ENCODE measurements at places on chromosomes 11 and 22. TPM values are rescaled to one million over a fixed set of nuclear protein-coding genes. Genes with fewer than 3 reads are reported as not detected.

Gene PRR33
- not detected for total RNA-seq

DNA sequence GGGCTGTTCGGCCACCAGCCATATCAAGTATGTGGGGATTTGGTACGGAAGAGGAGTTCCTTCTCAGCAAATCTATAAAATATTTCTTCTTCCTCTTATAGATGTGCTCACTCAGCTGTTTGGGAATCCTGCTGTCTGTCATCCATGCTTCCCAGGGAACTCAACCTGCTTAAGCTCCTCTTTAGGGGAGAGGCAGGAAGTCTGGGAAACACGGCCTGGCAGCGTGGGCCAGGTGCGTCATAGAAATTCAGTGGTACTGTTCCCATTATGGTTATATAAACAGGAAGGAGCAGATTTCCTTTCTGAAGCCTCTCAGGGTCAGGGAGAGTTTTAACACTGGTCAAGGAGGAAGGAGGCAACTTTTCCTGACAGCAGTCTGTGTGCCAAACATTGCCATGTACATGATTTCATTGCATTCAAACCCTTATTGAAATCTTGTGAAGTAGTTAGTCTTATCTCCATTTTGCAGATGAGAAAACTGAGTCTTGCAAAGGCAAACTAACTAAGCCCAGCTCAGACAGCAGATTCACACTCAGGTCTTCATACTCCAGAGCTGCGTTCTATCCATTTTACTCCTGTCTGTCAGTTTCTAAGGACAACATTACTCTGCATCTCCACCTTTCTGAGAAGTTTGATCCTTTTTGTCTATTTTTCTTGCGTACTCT, 35.4 kb upstream of the AMOTL1 start:
- DNase-seq: peak; percentile 26

- peak; percentile 56 for DNase-seq
These were observed 121.3 kb downstream of the APOL5 start for GRCh38 chr22:35838855-35839576.

- DNase-seq: no peak
These were observed 8.0 kb downstream of the SYT12 start for GRCh38 chr11:67030976-67031375.

Gene SLC22A6
- not detected for total RNA-seq

DNA sequence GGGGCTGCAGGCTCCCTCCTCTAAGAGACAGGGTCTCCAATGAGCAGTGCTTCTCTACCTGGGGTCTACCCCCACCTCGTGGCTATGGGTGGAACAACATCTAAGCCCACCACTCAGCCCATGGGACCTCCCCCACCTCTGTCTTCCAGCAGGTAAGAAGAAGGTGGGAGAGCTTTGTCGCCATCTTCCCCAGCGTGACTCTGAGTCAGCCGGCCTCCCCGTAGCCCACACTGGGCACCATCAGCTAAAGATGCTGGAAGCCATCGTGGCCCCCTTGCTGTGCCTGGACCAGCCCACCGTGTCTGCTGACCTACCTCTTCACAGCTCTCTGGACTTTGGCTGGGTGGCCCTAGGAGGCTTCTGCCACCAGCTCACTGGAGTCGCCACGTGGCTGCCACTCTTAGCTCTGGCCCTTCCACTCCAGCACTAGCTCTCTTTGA, 944 bp downstream of the C11orf86 start:
- DNase-seq: no peak

DNA sequence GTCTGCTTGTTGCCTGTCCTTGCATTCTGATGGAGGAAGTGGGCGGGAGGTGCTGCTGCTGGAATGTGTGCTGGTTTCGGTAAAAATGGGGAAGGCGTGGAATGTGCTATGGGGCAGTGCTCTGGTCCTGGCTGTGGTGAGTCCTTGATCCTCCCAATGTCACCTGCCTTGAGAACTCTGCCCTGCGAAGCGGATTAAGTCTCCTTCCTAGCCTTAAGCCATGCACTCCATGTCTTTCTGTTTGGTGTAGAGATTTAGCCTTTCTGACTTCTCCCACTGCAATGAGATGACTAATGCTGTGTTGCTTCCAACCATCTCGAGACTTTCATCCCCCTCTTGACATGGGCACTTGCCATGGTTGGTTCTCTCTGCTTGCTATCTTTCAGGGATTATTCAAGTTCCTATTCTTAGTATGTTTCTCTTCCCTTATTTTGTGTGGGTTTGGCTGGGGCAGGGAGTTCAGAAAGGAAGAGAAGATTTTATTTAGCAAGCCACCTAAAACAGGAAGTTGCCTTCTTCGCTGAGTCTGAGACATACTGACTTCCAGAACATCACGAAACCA, 687.9 kb downstream of the NTM start:
- no peak for DNase-seq

Gene DRD4
- total RNA-seq: not detected

Gene TCIRG1
- total RNA-seq: 62.1 TPM

GRCh38 chr11:12241971-12242672, 131.7 kb downstream of the MICAL2 start:
- DNase-seq: no peak

DNA sequence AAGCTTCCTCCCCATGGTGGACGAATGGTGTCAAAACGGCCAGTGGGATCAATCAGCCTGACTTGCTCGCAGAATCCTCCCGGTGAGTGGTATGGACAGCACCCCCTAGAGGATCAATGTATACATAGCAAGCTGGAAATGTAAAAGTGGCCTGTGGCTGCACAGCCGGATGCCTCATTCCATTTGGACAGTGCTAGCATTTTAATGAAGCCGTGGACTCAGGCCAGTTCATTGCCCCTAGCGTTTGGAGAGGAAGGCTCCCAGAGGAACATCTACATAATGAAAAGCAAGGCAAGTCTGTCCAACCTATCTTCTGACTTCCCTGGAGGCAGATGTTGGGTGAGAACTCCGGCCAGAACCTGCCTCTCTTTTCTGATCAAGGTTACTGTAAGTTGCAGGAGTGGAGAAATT, 942.3 kb downstream of the NTM start:
- DNase-seq: no peak

DNA sequence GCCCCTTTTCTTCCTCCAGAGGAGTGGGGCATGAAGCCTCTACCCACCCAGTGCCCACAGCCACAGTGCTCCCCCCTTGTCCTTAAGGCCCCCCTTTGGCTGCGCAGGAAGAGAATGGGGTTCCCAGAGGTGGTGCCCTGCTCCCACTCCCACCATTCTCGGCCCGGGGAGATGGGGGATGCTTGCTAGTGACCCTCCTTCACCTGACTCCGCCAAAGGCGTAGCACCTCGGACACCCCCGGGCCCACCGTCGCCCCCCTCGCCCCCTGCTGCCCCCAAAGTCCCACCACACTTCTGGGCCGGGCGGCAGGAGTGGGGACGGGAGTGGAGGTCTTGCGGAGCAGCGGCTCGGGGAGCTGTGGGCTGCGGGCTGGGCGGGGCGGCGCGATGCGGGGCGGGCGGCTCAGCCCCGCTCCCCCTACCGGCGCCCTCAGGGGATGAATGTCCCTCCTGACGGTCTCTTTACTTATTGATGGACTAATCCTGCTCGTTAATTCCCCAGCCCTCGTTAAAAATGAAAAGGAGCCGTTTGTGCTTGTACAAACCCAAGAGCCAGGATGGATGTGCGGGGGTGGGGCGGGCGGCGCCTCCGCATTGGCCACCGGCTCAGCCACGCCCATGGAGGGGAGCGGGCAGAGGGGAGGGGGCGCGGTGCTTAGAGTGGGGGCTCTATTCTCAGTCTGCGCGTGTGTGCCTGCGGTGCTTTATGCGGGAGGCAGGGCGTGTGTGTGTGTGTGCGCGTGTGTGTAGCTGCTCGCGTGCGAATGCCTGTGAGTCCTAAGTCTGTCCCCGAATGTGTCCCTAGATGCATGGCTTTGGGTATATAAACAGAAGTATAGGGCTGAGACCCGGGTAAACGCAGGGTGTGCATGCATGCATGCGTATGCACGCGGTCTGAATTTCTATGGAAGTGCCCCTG, 25.6 kb downstream of the SYT7 start:
- no peak for DNase-seq

Gene NLRP14
- not detected for total RNA-seq

All from uterus (tissue), 4 donors.